CD8-positive, alpha-beta memory T cell (primary cell): ENCODE measurements at places on chromosomes 13 and 19. TPM values are rescaled to one million over a fixed set of nuclear protein-coding genes. Genes with fewer than 3 reads are reported as not detected.
A peak's percentile ranks its signal among the peaks of the same experiment; 100 is the strongest.

The BEST2 gene
- total RNA-seq: not detected

DNA sequence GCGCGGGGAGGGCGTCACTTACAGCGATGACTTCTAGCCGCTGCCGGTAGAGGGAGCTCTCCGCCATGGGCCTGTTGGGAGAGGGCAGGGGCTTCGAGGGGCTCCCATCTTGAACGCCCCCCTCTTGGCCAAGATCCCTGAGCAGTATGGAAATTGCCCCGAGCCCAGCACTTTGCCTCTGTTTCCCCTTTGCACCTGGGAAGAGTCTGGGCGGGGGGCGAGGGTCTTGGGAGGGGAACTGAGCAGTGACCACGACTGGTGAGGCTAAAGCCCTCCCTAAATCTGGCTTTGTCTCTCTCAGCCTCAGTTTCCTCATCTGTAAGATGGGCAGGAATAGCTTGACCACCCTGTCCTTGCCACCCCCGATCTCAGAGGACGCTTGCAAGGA lies 2.8 kb downstream of the PALM3 start:
- DNase-seq: peak; percentile 34

The SIGLEC10 gene
- total RNA-seq: 2.4 TPM

- no peak for DNase-seq
Observed at GRCh38 chr19:43688059-43688701, 18.2 kb upstream of the PLAUR start.

The INTS6 gene
- total RNA-seq: 56.6 TPM

- no peak for DNase-seq
Observed at GRCh38 chr19:58483776-58484175, 7.6 kb downstream of the ZNF446 start.

The ZNF723 gene
- total RNA-seq: not detected

- peak; percentile 82 for DNase-seq
Observed at GRCh38 chr19:41144403-41144802, 30.2 kb downstream of the CYP2F1 start.

The RDH8 gene
- not detected for total RNA-seq

The COX6B2 gene
- not detected for total RNA-seq

DNA sequence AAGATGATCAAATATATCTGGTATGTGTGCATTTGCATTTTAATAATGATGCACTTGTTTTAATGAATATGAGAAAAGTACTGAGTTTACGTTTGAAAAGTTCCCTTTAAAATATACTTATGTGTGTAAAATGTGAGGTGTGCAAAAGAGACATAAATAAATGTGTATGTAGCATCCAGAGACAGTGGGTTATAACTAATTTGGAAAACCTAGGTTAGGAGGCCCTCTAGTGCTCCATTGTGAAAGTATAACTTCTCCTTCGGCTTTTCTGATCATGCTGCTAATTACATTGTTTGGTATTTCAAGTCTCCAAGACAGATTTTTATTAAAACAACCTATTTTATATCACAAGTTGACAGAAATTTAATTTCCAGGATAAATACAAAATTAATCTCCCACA lies 30.1 kb downstream of the SCEL start:
- DNase-seq: no peak

- DNase-seq: no peak
Observed at GRCh38 chr13:21014502-21015170, 46.8 kb downstream of the LATS2 start.

DNA sequence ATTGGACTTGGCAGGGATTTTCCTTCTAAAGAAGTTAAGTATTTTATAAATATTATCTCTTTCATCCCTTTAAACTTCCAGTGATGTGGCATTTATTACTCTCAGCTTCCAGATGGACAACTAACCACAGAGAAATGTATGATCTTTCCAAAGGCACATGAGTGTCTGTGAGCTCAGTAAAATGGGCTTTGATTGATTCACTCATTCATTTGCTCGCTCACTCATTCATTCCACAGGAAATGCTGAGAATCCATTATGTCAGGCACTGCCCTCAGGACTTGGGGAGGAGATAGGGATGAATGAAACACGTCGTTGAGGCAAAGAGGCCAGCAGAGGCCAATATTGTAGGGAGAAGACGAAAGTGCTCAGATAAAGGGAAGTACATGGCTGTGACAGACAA lies 359.3 kb downstream of the EFNB2 start:
- no peak for DNase-seq

DNA sequence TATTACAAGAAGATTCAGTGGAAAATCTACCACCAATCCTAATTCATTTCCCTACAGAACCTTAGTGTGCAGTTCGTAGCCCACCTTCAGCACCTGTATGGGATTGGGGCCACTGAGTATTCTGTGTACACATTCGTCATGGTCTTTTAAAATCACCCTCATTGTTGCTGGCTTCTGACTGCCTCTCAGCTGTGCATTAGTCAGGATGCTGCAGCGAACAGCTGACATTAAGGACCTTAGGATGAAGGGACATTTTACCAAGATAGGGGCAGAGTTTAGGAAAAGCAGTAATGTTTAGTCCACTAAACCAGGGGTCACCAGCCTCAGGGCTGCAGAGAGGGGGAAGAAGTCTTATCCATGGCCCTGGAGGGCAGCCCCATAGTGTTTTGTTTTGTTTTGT lies 176.5 kb downstream of the COL4A1 start:
- DNase-seq: no peak

DNA sequence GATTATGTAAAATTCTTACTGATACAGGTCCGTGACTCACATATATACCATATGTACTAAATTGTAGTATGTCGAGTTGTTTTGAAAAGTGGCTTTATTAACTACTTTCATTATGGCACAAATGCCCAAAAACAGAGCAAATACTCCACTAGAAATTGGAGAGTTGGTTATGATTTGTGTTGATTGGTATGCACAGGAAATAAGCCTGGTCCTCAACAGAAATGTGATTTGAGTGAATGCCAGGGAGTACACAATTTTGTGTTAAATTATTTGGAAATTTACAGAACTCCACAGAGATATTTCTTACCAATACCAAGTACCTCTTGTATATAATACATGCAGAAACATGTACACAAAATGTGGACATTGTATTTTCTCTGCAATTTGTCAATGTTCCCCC lies 676.7 kb downstream of the PCDH9 start:
- DNase-seq: no peak

The LHB gene
- total RNA-seq: not detected

The TMEM255B gene
- 0.69 TPM for total RNA-seq

The KIRREL2 gene
- total RNA-seq: 0.83 TPM

GRCh38 chr13:73390100-73390499 lies 331.3 kb downstream of the KLF5 start:
- DNase-seq: no peak

GRCh38 chr13:54004026-54004699 lies 975.5 kb downstream of the OLFM4 start:
- no peak for DNase-seq

DNA sequence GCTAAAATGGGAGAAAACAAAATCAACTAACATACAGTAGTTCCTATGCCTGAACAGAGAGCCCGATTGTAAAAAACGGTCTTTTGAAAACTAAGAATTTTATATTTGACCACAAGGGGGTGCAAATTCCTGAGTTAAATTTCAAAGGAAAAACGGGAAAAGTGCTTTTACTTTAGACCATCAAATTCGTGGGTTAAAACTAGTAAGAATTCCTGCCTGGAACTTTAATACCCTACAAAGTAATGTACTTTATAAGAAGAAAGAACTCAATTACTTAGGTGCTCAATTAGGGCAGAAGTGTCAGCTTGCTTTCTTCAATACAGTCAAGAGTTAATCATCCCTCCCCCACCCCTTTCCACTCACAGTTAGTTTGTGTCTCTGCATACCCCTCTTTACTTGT lies 69.8 kb downstream of the KCNRG start:
- no peak for DNase-seq

DNA sequence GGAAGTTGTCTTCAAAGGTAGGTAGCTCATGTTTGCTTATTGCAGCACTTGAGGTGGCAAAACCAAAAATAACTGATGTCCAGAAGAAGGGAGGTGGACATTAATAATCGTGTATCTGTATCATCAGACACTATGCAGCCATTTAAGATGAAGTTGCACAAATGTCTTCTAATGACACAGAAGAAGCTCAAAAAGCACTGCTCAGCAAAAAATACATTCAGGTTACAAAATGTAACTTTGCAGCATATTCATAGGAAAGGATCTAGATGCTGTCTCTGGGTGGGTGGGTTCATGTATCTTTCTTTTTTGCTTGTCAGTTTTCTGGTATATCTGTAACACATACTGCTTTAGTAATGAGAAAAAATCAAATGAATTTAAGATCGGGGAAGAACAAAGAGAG lies 247.8 kb downstream of the DNAJC15 start:
- no peak for DNase-seq

The CRX gene
- not detected for total RNA-seq

GRCh38 chr13:100881291-100881864 lies 206.8 kb upstream of the TMTC4 start:
- no peak for DNase-seq

GRCh38 chr13:48232420-48233045 lies 473 bp upstream of the ITM2B start:
- no peak for DNase-seq

DNA sequence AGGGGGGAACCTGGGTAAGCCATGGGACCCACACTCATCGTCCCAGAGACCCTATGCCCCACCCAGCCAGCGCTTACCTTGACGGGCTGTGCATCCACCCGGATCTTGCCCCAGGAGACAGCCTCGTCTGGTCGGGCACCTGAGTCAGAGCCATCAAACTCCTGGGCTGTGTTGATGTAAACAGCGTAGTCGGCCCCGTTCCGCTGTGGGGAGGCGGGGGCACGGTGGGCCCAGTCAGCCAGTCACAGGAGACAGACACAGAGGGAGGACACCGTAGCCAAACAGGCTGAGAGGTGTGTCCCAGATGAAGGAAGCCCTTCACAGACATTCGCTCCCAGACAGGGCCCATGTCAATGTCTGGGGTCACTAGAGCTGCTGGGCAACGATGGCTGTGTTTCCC lies 5.7 kb downstream of the DHPS start:
- DNase-seq: no peak

GRCh38 chr13:34721631-34722595 lies 220.2 kb upstream of the NBEA start:
- no peak for DNase-seq

- DNase-seq: no peak
Observed at GRCh38 chr13:109545931-109546330, 240.5 kb downstream of the IRS2 start.

The ZNF792 gene
- total RNA-seq: 7.4 TPM

- DNase-seq: no peak
Observed at GRCh38 chr13:114089751-114090400, 42.5 kb downstream of the RASA3 start.

DNA sequence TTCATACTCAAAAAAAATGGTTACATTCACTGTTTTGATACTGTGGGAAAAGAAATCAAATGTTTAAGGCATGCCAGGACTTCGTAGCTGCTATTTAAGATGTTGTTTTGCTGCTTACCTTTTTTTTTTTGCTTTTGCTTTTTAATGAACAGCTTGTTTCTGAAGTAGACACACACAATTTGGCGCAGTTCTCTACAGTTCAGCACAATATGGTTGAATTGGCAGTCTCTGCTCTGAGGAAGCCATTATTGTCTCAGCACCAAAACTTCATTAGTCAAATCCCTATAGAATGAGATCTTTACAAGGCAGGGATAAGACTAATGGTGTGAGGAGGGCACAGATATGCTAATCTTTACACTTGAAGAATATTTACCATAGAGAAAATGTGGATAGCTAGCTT lies 197.6 kb downstream of the SLITRK5 start:
- no peak for DNase-seq

The PLIN4 gene
- total RNA-seq: not detected

GRCh38 chr19:8504919-8505318 lies 2.5 kb upstream of the PRAM1 start:
- DNase-seq: no peak

- DNase-seq: no peak
Observed at GRCh38 chr19:35986664-35987570, 8.1 kb upstream of the SDHAF1 start.

DNA sequence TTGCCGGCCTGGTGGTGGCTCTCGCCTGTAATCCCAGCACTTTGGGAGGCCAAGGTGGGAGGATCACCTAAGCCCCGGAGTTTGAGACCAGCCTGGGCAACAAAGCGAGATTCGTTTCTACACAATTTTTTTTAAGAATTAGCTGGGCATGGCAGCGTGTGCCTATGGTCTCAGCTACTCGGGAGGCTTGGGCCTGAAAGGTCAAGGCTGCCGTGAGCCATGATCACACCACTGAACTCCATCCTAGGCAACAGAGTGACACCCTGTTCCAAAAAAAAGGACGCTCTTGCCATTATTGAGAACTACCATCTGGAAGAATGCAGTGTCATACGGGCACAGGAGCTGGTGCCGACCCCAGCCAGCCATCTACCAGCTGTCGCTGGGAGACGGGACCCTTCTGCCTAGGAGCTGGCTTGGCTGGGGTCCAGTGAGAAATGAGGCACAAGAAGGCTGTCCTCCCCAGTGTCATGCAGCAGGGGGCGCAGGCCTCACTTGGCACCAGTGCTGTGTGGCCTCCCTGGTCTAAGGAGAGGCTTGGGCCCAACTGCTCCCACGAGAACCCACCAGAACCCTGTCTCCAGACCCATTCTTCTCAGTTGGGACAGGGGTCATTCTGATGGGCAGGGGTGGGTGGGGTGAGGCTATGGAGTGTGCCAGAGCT lies 12.2 kb upstream of the RELB start:
- peak; percentile 55 for DNase-seq

The SIGLEC8 gene
- total RNA-seq: not detected

GRCh38 chr19:12052497-12053169 lies at the start of gene ZNF878:
TSS of gene ZNF878 (minus strand) at chr19:12052961. CDS start at chr19:12052801, 160 bp downstream.
- DNase-seq: peak; percentile 35

- DNase-seq: no peak
Observed at GRCh38 chr19:9144920-9145319, 4.7 kb downstream of the ZNF317 start.

GRCh38 chr13:23411220-23411619 lies 22.3 kb downstream of the SACS start:
- no peak for DNase-seq

- no peak for DNase-seq
Observed at GRCh38 chr13:20142023-20142926, 18.6 kb downstream of the GJA3 start.

The ZNF177 gene
- 0.13 TPM for total RNA-seq

GRCh38 chr19:44003461-44004009 lies 778 bp downstream of the ZNF230 start:
- no peak for DNase-seq

- no peak for DNase-seq
Observed at GRCh38 chr13:84455143-84455905, 573.0 kb upstream of the SLITRK1 start.

The LGALS14 gene
- not detected for total RNA-seq

DNA sequence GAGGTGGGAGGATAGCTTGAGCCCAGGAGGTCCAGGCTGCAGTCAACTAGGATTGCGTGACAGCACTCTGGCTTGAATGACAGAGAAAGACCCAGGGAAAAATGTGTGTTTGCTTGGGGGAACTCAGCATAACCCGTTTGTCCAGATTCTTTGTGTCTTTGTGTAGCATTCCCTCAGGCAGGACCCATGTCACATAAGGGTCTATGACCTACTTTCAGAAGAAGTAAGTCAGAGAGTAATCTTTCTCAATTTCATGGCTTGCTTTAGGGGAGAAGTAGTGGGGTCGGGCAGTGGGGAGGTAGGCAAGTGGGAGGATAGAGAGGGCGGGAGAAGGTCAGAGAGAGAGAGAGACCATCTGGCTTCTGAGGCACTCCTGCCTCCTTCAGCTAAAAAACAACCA lies 11.9 kb upstream of the PSPC1 start:
- no peak for DNase-seq

- no peak for DNase-seq
Observed at GRCh38 chr19:39516270-39516669, 1.3 kb downstream of the SELENOV start.

The CD37 gene
- 127 TPM for total RNA-seq
